ENCODE measurements at places on chromosomes 3 and 15.

DNA sequence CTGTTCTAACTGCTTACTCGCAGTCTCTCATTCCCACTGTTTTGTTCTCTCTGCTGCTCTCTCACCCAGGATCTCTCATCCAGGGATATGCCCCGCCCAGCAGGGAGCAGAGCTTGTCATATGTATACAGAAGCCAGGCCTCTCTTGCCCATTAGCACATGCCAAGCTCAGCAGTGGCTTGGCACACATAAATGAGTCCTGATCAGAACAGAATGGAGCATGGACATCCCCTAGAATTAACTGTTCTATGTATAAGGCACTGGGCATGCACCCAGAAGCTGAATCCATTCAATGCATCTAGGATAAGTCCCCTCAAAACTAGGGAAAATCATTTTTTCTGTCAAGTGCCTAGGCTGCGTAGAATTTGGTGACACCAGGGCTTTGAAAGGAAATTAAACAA, 61.6 kb downstream of the IGSF11 start:
- DNase-seq, result no peak

DNA sequence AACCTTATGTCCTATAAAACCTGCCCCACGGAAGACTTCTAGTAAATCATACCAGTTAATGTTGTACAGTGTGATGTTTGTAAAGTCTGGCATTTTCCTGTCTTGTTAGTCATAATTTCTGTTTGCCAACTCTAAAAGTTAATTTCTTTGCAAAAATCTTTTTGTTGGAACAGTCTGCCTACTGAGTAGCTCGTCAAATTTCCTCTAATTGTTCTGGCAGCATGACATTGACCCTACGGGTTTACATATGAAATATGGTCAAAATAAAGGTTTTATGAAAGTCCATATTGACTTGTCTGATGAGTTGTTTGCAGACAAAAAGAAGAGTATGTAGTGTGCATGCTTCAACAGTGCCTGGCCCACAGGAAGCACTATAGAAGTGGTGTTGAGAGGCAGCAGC, 79.8 kb upstream of the SOX2 start:
- no peak for DNase-seq

DNA sequence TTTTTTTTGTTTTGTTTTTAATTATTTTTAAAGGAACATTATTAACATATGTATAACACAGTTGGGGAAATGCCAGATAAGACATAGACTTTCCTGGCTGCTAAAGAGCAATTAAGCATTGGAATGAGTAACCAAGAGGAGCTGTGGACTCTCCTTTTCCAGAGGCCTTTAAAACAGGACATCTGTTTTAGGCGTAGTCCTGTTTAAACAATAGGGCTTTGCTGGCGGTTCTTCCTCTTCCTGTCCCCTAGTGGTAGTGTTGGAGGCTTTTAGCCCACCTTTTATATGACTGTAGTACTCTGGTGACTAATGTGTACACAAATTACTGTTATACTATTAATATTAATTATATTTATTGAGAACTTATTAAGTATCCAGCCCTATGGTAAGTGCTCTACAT, 81.9 kb downstream of the PPARG start:
- DNase-seq, result no peak

DNA sequence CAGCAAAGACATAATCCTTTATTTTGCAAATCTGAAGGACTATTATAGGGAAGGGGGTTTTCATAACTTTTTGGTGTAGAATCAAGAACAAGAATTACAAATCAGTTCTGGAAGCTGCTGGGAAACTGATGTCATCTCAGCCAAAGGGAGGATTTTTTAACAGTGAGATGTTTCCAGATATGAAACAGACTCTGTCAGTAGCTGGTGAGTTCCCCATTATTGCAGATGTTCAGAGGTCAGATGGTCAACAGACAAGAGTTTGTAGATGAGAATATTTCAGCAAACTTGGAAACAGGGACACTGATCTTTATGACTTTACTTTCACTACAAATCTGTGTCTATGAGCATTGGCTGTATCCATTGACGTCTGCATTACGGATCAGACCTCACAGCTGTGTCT, 71.9 kb upstream of the LPP start:
- no peak for DNase-seq

- peak; percentile 7 for DNase-seq
Measured at GRCh38 chr15:77409259-77410156, 10.4 kb downstream of the PEAK1 start.

DNA sequence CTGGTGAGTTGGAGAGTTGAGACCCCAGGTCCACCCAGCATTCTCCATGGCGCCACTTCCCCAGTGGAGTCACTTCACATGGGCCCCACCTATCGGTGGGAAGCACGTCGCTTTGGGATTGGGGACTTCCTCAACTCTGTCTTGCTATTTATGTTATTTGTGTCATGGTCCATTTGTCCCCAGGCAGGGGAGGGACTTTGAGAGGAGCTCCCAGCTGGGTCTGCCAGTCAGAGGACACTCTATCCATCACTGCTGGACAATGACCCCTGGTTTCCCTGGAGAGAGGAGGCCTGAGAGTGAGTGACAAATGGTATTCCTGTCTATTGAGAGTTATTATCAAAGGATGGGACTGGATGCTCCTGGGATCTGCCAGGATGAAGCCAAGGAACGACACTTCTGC, 127.6 kb downstream of the RAB11A start:
- DNase-seq, result no peak

DNA sequence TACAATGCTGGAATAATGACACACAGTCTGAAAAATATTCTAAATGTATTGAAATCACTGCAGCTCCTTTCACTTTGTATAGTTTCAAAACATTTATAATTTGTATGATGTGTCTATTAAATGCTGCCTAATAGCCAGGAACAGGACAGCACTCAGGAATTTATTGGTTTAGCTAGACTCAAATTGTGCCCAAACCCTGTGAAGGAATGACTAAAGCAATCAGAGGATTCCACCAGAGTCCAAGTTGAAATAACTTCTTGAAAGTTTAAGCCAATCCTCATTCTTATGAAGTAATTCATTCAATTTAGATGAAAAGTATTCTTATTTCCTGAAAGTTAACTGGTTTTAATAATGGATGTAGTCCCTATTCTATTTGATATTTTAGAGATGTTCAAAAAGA, 267.0 kb downstream of the ZMAT3 start:
- no peak for DNase-seq

DNA sequence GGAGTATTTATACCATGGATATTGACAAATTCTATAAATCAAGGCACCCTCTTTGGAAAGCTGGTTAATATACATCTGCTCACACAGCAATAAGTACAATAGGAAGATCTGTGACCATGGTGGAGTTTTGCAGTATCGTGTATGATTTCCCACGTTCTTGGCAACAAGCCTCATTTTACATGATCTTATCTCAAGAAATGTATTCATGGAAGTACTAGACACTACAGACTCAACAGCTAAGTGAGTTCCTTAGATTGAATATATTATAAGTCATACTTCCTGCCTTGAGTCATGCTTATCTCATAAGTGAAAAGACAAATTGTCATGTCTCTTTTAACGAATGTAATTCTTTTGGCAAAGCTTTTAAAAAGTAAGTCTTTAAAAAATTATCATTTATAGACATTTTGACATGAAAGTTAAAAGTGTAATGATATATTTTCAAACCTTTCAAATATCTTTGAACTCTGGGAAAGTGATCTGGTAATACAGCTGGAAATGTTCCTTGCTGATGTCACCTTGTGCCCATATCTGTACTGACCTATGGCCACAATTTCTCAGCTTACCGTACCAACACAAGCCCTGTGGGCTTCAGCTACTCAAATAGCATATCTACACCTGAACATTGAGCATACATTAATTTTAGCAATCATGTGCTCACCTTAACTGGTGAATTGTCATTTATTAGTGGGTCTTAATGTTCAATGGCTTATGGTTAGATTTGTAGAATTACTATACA, 130.3 kb upstream of the TMC3 start:
- DNase-seq, result no peak

DNA sequence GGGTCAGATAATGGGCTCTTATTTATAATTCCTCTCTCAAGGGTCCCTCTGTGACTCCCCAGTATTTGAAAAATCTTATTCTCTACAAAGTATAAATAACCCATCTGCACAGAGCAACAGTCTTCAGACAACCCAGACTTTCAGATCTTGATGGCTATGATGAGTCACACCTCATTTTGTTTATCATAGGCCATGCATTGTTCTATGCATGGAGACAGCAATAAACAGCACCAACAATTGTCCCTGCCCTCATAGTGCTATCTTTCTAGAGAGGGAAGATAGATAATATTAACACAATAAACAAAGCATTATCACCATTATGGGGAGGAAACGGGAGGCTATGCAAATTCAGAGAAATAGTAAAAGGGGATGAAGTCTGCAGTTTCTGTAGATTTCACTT, 13.4 kb downstream of the FHIT start:
- DNase-seq, result no peak

GRCh38 chr3:31274326-31275024, 258.2 kb upstream of the STT3B start:
- DNase-seq, result no peak

DNA sequence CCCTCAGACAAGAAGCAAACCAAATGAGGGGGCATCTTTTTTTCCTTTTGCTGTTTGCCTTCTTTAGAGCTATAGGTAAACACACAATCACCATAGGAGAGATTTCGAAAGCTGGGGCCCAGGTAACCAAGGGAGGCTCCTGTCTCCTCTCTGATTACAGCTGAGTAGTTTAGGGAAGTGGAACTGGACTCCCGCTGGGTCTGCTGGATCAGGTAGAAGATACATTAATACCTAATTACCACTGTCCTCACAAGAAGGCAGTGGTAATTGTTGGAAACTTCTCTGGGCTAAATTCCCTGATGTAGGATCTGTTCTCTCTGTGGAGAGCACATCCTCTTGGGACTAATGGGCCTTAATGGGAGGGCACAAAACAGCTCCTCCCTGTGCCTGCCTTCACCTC, 32.7 kb downstream of the HDC start:
- DNase-seq, result no peak

GRCh38 chr3:168083906-168084305, 11.8 kb downstream of the GOLIM4 start:
- DNase-seq, result no peak

DNA sequence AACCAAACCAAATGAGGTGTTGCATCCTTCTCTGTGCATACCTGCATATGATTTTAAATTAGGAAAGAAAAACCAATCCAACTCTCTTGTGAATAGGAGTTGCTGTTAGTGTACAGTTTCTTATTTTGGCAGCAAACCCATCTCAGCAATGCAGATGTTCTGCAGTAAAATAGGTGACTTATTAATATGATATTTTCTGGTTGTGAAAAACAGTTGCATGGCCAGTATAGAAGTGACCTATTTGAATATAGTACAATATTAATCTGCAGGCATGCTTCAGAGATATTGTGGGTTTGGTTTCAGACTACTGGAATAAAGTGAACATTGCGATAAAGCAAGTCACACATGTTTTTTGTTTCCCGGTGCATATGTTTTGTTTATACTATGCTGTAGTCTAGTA, 42.2 kb downstream of the AKAP13 start:
- DNase-seq, result no peak

- DNase-seq, result no peak
Measured at GRCh38 chr15:101178479-101178878, 73.4 kb downstream of the CHSY1 start.

GRCh38 chr3:52194485-52195290, 3.3 kb upstream of the ALAS1 start:
- DNase-seq, result no peak

- DNase-seq, result no peak
Measured at GRCh38 chr3:45371621-45372020, 16.8 kb upstream of the LARS2 start.

DNA sequence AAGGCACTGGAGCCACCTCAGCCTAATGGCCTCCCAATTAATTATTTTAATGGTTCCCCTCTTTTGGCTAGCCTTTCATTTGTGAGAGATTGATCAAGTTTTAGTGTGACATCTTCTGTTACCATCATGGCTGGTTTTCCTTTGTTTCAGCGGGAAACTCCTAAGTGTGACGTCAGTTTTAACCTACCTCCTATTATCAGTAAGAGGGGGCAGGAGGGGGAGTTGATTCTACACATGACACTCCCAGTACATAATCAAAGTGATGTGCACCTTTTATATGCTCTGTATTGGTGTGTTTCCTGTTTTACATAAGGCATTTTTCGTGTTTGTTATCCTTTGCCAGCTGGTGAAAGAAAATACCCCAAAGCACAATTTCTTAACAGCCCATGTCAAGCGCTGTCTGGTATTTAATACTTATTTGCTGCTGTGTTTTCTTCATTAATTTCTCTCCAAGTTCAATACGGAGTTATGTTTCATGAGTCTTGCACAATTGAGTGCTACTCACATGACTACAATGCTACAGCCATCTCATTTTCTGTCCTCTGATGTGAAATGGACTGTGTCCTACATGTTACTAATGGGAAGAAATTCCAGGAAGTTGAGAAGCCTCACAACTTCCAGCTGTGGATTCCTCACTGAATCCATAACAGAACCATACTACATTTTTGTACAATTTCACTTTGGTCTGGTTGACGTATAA, 52.2 kb upstream of the POLR2M start:
- DNase-seq, result no peak

- no peak for DNase-seq
Measured at GRCh38 chr15:45555934-45556608, 31.1 kb upstream of the BLOC1S6 start.

DNA sequence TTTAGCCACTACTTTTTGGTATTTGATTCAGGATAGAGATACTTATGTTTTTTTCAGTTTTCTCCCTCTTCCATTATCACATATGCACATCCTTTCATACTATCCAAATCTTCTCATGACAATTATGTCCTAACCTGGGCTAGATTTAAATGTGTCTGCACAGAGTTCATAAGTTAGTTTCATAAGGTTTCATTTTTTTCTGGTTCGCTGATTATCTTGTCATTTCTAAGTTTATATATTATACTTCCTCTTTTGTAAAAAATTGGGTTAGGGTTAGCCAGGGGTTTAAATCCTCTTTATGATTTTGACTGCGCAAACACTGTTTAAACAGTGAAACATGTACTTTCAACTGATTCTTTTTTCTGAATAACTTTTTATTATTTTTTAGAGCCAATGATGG, 148.6 kb downstream of the SST start:
- no peak for DNase-seq

- DNase-seq, result no peak
Measured at GRCh38 chr15:48520376-48521155, 124.9 kb downstream of the FBN1 start.

All from CD4-positive, alpha-beta T cell treated with Interleukin-17A for 4 hours (primary cell).